ENCODE measurements at places on chromosomes 6 and 20.

GRCh38 chr20:43554369-43554768 lies 4.5 kb upstream of the SGK2 start:
- DNase-seq = no peak

DNA sequence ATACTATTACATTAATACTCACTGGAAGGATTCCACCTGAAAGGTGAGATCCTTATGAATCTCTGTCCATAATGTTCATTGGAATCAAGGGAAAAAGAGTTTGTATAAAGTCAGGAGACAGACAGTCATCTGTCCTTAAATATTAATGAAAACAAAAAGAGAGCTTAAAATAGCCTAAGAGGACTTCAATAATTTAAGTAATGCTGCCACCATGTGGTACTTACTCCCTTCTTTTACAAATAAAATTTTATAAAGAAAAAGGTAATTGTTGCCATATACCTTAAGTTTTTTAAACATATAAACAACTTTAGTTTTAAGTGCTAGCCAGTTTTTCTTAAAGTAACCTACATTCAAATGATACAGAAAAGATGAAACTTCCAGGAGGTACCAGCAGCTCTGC lies 5.1 kb downstream of the BLOC1S5 start:
- DNase-seq = no peak

DNA sequence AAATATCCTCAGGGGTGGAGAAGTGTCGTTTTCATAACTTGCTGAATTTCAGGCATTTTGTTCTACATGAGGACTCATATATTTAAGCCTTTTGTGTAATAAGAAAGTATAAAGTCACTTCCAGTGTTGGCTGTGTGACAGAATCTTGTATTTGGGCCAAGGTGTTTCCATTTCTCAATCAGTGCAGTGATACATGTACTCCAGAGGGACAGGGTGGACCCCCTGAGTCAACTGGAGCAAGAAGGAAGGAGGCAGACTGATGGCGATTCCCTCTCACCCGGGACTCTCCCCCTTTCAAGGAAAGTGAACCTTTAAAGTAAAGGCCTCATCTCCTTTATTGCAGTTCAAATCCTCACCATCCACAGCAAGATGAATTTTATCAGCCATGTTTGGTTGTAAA lies 20.3 kb upstream of the MAPK13 start:
- DNase-seq = no peak

- no peak for DNase-seq
Measured at GRCh38 chr6:128131566-128131965, 230.7 kb upstream of the THEMIS start.

DNA sequence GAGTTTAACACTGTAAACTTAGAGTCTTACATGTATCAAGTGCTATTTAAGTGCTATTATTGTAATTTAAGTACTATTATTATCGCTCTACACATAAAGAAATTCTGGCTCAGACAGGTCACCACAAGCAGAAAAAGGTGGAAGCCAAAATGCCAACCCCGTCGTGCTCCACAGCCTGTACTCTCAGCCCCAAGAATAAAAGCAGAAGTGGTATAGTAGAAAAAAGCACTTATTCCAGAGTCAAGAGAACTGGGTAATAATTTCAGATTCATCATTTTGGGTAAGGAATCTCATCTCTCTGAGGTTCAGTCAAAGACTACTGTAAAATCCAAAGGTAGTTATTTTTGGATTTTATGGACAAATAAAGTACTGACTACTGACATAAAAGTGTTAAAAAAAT lies 943 bp downstream of the ZUP1 start:
- DNase-seq = no peak

GRCh38 chr6:124866040-124866439 lies 96.2 kb upstream of the RNF217 start:
- no peak for DNase-seq

DNA sequence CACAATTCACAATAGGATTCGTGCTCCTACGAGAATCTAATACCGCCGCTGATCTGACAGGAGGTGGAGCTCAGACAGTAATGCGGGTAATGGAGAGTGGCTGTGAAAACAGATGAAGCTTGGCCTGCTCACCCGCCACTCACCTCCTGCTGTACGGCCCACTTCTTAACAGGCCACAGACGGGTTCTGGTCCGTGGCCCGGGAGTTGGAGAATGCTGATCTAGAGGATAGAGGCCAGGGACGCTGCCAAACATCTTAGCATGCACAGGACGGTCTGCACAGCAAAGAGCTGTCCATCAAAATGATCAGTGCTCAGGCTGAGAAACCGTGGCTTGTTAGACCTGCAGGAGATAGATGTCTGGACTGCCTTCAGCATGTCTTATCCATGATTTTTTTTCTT lies 186.4 kb downstream of the SASH1 start:
- no peak for DNase-seq

DNA sequence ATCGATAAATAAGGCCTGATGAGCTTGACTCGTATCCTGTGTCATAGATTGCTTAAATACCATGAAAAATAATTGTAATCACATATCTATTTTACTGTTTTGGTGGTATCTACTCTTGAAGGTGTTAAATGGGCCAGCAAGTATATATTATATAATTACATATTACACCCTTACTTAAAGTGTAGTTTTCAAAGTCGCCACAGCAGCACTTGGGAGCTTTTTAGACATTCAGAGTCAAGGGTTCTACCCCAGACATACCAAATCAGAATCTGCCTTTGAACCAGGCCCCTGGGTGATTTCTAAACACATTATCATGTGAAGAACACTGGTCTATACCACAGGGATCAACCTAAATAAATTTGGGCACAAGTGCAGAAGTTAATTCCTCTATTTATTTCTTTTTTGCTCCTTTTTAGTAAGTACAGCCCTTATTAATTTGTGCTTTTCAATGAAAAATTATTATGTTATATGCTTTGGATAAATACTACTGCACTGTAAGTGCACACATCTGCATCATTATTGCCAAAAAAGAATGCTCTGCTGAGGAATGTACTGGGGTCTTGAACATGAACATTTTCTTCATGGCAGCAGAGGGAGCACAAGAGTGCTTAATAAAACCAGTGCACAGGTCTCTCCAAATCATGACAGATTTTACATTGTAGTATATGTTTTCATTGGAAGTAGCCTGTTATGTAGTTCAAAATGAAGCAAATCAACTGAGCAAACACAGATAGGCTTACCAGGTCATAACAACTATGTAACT lies 3.1 kb upstream of the ATXN1 start:
- DNase-seq = no peak

DNA sequence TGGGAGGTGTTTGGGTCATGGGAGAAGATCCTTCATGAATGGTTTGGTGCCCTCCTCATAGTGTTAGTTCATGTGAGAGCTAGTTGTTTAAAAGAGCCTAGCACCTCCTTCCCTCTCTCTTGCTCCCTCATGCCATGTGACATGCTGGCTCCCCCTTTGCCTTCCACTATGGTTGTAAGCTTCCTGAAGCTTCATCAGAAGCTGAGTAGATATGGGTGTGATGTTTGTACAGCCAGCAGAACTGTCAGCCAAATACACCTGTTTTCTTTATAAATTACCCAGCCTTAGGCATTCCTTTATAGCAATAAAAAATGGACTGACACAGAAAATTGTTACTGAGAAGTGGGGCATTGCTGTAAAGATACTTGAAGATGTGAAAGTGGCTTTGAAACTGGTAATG lies 731.1 kb upstream of the FLRT3 start:
- no peak for DNase-seq

GRCh38 chr6:14366872-14367271 lies 249.3 kb downstream of the CD83 start:
- DNase-seq = no peak

DNA sequence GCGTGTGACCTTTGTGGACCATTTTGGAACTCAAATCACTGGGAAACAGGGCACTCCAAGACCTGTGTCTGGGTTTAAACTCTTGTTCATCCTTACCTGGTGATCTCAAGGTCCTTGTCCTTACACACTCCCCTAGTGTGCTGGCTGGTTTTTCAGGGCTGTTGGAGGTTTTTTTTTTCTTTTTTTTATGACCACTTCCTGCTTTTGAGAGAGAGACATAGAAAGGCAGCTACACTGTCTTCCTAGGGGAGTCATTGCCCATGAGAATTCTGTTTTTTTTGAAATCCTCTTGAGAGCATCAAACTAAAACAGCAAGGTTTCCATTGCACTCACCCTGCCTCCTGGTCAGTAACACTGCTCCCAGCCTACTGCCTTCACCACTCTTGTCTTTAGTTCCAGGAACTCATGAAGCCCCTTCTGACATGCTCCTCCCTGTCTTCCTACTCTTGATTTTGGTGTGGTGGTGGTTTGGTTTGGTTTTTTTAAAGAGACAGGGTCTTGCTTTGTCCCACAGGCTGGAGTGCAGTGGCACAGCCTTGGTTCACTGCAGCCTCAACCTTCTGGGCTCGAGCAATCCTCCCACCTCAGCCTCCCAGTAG lies 28.6 kb downstream of the PRPH2 start:
- no peak for DNase-seq

- DNase-seq = no peak
Measured at GRCh38 chr6:147603392-147604081, 95.0 kb downstream of the SAMD5 start.

GRCh38 chr6:140609956-140610355 lies 1235.5 kb upstream of the CITED2 start:
- no peak for DNase-seq
